Neural progenitor cell (in vitro differentiated cells): ENCODE measurements at places on chromosomes 11 and 22. TPM values are rescaled to one million over a fixed set of nuclear protein-coding genes. Genes with fewer than 3 reads are reported as not detected.

- H3K4me1 ChIP-seq = no peaks in the 10 kb centered on the region
- H3K27ac ChIP-seq = no peak overlapping the region
- H3K36me3 ChIP-seq = no peaks in the 10 kb centered on the region
- no peaks in the 10 kb centered on the region for H3K27me3 ChIP-seq
- DNase-seq = no peak
These were observed 115.9 kb upstream of the CCDC179 start for GRCh38 chr11:22976146-22976545.

- no peak for DNase-seq
- H3K36me3 ChIP-seq = no peaks in the 10 kb centered on the region
- H3K4me3 ChIP-seq = peak overlapping the region; percentile 59
- peaks cover 8% of the 10 kb centered on the region for H3K27me3 ChIP-seq
- H3K27ac ChIP-seq = no peak overlapping the region
These were observed 3.8 kb downstream of the OSBPL5 start for GRCh38 chr11:3161309-3161708.

GRCh38 chr11:106389101-106389500 is 311.6 kb downstream of the AASDHPPT start:
- no peak overlapping the region for H3K4me3 ChIP-seq
- no peaks in the 10 kb centered on the region for H3K36me3 ChIP-seq
- H3K27me3 ChIP-seq = no peaks in the 10 kb centered on the region
- peaks cover 23% of the 10 kb centered on the region for H3K4me1 ChIP-seq

GRCh38 chr22:35656284-35656752 is 8.1 kb downstream of the APOL6 start:
- no peaks in the 10 kb centered on the region for H3K4me1 ChIP-seq
- DNase-seq = no peak
- H3K27ac ChIP-seq = no peak overlapping the region
- H3K27me3 ChIP-seq = no peaks in the 10 kb centered on the region

- DNase-seq = peak; percentile 89
- no peaks in the 10 kb centered on the region for H3K36me3 ChIP-seq
- no peak overlapping the region for H3K4me3 ChIP-seq
- no peak overlapping the region for H3K27ac ChIP-seq
- H3K27me3 ChIP-seq = no peaks in the 10 kb centered on the region
These were observed 52.8 kb upstream of the CCDC188 start for GRCh38 chr22:20203552-20204201.

GRCh38 chr11:120209746-120210625 is 846 bp upstream of the OAF start:
- H3K27ac ChIP-seq = no peak overlapping the region
- no peaks in the 10 kb centered on the region for H3K36me3 ChIP-seq

DNA sequence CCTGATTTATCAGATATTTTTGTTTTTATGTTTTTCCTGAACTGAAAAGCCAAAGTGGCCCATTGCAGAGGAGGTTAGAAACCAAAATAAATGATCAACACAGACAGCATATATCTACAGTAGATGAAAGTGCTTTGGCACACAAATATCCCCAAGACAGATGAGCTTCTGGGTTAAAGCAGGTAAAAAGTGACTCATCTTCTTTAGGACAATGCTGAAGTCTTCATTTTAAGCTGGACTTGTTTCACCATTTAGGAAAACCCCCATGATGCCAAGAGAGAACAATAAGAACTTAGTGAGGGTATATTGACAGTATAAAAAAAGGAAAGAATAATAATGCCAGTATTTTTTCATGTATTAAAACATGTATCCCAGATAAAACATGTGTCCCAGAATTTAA is 100.8 kb upstream of the OR9G4 start:
- DNase-seq = no peak
- H3K4me3 ChIP-seq = no peak overlapping the region
- no peaks in the 10 kb centered on the region for H3K36me3 ChIP-seq
- no peak overlapping the region for H3K27ac ChIP-seq
- no peaks in the 10 kb centered on the region for H3K27me3 ChIP-seq

GRCh38 chr11:77506857-77507256 is 33.0 kb upstream of the PAK1 start:
- DNase-seq = no peak
- no peaks in the 10 kb centered on the region for H3K4me1 ChIP-seq
- no peak overlapping the region for H3K27ac ChIP-seq
- H3K36me3 ChIP-seq = no peaks in the 10 kb centered on the region
- no peak overlapping the region for H3K4me3 ChIP-seq

DNA sequence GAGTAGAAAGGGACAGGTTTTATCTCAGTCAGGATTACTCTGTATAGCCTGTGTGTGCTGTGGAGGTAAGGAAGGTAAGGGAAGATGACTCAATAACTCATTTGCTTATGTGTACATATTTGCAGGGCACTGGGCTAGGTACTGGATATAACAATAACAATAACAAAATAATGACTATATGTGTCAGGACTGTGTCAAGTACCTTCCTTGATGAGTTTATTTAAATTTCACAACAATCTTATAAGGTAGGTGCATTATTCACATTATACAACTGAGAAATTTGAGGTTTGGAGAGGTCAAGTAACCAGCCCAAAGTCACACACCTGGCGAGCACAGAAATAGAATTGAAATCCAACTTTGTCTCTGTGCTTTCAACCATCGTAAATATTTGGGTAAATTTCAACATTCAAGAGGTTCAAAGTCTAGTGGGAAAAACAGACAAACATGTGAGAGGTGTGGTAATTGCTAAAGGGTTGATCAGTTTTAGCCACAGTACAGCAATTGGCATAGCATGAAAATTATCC is 131.8 kb downstream of the APIP start:
- H3K27me3 ChIP-seq = no peaks in the 10 kb centered on the region
- DNase-seq = no peak
- H3K27ac ChIP-seq = no peak overlapping the region

DNA sequence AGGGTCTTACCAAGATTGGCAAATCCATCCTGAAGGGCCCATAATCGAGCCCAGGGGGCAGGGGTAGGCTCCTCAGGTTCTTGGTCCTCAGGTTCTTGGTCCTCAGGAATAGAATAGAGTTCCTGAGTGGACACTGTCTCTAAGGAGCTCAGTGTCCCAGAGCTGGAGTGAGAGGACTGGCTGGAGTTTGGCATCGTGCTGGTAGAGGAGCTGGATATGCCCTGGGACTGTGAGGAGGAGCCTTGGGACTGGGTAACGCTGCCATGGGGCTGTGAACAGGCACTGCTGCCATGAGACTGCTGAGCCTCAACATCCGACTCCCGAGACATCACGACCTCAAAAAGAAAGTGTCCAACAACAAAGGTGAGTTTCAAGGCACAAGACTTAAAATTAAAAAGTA is 7.2 kb downstream of the CHEK2 start:
- peaks cover 15% of the 10 kb centered on the region for H3K4me1 ChIP-seq
- DNase-seq = no peak
- H3K27ac ChIP-seq = no peak overlapping the region

DNA sequence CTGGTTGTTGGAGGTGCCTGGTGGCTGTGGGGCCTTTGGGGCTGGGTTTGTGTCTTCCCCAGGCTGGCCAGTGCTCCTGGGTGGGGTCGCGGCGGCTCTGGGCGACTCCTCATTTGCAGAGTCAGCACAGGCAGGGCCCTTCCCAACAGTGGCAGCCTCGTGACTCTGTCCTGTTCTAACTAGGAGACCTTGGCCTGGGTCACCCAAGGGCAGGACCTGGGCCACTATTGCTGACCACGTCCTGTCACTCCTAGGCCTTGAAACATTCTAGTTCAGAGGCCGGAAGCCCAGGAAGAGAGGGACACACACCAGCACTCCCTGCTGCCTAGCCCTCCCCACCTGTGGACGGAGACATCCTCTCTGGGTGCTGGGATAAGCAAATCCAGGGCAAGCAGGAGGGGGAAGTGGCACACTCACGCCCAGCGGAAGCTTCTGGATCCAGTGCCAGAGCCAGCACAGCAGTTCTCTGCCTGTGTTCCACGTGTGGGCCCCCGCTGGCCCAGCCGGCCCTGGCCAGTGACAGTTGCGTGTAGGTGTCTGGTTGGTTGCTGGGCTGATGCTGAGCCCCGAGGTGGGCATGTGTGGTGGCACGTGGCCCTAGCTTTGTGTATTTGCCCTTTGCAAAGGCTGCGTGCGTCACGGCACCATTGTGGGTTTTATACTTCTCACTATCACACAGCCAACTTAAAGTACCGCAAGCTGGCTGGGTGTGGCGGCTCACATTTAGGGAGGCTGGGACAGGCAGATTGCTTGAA is 4.3 kb upstream of the CHID1 start:
- no peaks in the 10 kb centered on the region for H3K36me3 ChIP-seq
- DNase-seq = no peak
- no peaks in the 10 kb centered on the region for H3K27me3 ChIP-seq
- no peak overlapping the region for H3K27ac ChIP-seq
- no peak overlapping the region for H3K4me3 ChIP-seq

DNA sequence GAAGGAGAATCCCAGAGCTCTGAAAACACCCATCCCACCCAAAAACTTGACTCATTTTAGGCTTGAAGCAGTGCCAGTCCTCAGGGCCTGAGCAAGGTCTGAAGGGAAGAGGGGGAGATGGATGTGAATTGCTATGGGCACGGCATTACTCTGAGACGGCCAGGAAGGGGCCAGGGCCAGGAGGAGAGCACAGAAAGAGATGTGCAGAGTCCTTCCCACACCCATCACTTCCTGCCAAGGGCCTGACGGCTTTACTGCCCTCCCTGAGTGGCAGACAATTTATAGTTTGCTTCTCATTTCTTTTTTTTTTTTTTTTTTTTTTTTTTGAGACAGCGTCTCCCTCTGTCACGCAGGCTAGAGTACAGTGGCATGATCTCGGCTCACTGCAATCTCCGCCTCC is 22.5 kb downstream of the TAB1 start:
- H3K4me1 ChIP-seq = no peaks in the 10 kb centered on the region
- DNase-seq = no peak
- H3K27me3 ChIP-seq = no peaks in the 10 kb centered on the region
- no peak overlapping the region for H3K27ac ChIP-seq
- H3K36me3 ChIP-seq = no peaks in the 10 kb centered on the region

DNA sequence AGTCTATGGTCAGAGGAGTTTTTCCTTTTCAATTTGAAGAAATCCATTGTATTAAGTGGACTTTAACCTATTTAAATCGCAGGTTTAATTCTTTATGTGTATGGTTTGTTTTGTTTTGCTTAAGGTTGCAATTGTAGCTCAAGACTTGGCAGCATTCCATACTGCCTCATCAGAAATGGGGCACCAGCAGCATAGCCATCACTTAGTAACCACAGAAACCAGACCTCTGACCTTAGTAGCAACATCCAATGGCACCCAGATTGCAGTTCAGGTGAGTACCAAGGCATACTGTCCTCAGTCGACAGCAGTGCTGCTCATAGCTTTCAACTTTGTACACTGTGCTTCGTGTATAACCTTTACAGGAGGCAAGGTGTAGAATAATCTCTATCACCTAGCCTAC is 48.4 kb upstream of the WEE1 start:
- no peak overlapping the region for H3K27ac ChIP-seq
- no peak for DNase-seq
- no peaks in the 10 kb centered on the region for H3K27me3 ChIP-seq
- H3K4me1 ChIP-seq = peaks cover 13% of the 10 kb centered on the region
- H3K4me3 ChIP-seq = no peak overlapping the region

PIH1D2 gene
- total RNA-seq = 1.6 and 3.5 TPM in 2 replicates

SYT13 gene
- total RNA-seq = 8.6 and 9.0 TPM in 2 replicates

FGF19 gene
- total RNA-seq = 0.09 TPM in 1 of 2 replicates, not detected in the other

DDIAS gene
- total RNA-seq = 19.9 and 47.7 TPM in 2 replicates

FOLR2 gene
- not detected in 2 replicates for total RNA-seq

ZDHHC5 gene
- 28.5 and 41.8 TPM in 2 replicates for total RNA-seq

CARD10 gene
- 1.5 and 6.2 TPM in 2 replicates for total RNA-seq

PNPLA5 gene
- total RNA-seq = 0.11 and 0.22 TPM in 2 replicates
